ENCODE measurements at places on chromosomes 6 and 20.
A peak's percentile ranks its signal among the peaks of the same experiment; 100 is the strongest.

DNA sequence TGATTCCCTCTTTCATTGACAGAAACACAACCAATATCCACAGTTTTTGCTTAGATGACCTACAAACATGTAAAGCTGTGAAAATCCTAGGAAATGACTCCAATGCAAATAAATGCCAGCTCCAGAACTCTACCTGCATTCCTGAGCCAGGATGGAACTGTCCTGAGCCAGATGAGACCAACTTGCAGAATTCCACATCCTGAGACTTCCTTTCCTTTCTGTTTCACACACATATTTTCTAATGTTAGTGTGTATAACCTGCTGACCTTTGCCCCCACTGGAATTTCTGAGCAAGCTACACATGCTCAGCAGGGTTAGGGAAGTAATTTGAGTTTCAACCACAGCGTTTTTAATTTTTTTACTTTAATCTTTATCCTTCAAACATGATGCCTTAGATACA is 69.6 kb upstream of the ADGRF1 start:
- no peak for DNase-seq

GRCh38 chr6:158500016-158500735 is 59.7 kb upstream of the TMEM181 start:
- DNase-seq = no peak

- no peak for DNase-seq
Observed at GRCh38 chr6:101352316-101352715, 41.2 kb upstream of the GRIK2 start.

DNA sequence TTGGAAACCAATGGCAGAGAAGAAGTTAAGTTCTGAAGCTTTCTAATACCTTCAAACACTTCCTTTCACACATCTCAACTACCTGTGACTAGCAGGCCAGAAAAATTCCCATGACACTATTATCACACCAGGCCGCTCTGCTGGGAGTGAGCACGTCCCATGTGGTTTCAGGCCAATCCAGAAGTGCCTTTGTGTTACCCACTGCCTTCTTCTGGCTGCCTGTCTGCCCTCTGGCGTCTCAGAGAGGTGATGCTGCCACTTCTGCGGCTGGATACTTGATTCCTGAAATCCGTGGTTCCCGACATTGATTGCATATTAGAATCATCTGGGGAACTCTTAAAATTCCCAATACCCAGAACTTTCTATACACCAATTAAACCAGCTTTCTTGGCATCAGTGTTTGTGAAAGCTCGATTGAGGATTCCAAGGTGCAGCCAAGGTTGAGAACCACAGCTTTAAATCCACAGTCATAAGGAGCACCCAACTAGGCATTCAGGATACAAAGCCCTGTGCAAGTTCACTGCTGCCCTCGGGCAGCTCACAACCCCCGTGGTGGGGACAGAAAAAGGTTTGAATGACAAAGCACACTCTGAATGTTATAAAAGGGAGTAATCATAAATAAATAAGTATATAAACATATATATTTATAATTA is 65.6 kb downstream of the STMND1 start:
- DNase-seq = no peak

- DNase-seq = no peak
Observed at GRCh38 chr6:44575644-44576043, 188.1 kb downstream of the CDC5L start.

GRCh38 chr6:118931436-118931835 is 3.5 kb downstream of the MCM9 start:
- no peak for DNase-seq

GRCh38 chr6:31356216-31356945 is 598 bp downstream of the HLA-B start:
- DNase-seq = no peak

- no peak for DNase-seq
Observed at GRCh38 chr6:53029257-53029656, 34.2 kb upstream of the GSTA4 start.

DNA sequence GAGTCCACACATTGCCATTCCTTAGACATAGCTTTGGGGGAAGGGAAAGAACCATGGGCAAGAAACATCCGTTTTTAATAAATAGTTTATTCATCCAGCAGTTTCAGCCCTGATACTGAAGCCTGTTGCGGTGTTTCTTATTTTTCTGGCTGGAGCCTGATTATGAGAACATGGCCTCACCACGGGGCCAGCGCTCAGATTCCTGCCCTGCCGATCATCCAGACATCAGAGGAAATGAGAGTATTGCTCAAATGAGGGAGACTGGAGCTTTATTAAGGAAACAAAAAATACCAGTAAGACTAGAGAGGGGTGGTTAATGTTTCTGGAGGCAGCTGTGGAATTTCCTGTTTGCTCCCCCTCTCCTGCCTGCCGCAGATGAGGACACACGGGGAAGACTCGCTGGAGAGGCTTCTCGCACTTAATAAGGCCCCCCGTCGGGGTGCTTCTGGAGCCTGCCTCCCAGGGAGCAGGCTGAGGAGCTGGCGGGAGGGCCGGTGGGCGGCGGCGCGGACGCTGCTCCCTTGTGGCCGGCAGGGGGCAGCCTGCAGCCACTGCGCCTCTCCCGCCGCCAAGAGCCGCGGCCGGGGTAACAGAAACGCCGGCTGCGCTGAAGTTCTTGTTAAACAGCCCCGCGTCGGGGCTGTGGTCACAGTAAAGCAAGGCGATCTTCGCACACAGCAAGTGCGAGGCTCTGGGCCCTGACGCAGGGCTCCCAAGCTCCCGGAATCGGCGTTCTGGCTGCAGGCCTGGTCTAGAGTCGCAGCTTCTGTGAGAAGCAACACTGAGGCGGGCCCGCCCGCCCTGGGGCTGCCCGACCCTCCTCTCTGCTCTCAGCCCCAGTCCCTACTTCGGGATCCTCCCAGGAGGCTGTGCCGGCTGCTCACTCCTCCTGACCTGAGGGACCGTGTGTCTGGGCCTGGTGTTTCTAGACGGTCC is 17.5 kb downstream of the LEMD2 start:
- DNase-seq = peak; percentile 14

GRCh38 chr20:43723186-43723585 is 3.6 kb downstream of the GTSF1L start:
- DNase-seq = no peak

DNA sequence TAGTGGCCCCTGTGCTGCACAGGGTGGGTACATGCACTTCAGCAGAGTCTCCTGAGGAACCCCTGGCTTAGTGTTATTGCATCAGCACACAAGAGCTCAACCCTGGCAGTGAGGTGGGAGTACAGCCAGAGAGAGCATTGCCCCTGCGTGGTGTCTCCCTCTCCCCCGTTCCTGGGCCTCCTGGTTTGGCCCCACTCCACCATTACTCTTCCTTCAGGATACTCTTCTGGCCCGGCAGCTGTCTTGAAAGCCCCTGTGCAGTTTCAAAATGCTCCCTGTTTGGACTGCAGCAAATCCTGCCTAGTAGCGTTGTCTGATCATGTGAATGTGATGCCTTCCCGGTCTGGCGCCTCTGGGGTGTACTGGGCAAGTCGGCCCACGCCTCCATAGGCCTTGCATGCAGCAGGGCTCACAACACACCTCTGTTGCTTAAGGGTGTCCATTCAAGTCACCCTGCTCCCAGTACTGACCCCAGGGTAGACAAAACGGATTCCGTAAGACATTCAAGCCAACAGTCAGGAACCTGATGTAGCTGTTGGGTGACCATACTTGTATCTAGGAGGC is 32.1 kb downstream of the TXNDC5 start:
- DNase-seq = no peak

GRCh38 chr6:135817035-135817434 is 34.5 kb upstream of the PDE7B start:
- DNase-seq = no peak

- no peak for DNase-seq
Observed at GRCh38 chr20:23588434-23589403, 17.0 kb downstream of the CST9 start.

DNA sequence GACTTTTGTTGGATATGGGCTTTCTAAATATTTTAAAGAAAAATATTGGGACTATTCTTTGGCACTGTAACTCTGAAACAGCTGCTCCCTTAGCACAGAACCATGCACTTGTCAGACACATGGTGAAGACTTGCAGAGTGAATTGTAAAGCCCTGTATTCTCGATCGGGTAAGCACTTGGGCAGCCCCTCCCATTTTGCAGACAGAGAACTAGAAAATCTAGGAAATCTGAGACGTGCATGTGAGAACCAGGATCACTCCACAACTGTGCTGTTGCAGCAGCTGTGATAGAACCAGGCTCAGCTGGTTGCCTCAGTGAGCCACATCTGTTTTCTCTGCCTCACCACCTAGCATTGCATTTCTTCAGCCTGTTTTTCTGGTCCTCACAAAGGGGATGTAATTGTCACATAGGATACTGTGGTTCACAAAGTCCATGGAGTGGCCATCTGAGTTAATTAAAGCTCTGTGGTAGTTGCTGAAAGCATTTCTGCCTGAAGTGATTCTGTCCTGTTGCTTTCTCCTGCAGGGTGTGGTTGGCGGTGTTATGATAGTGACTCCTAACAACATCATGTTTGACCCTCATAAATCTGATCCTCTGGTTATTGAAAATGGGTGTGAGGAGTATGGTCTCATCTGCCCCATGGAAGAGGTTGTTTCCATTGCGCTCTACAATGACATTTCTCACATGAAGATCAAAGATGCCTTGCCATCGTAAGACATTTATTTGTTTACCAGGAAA is 71.8 kb upstream of the HINT3 start:
- no peak for DNase-seq

DNA sequence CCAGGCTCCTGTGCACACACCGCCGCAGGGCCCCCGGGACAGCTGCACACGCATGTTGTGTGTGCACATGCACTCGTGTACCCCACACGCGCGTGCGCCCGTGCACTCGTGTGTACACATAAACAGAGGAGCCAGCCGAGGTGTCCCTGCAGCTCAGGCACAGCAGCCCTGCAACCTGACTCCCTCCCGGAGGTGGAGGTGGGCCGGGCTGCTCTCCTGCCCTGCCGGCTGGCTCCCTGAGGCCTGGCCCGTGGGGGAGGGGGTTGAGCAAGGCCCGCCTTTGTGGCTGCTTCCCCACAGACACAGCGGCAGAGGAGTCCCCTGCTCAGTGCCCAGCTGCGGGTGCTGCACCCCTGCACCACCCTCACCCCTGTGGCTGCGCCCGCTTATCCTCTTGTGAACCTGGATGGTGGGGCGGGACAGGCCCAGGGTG is 624 bp downstream of the RBBP8NL start:
- DNase-seq = no peak

DNA sequence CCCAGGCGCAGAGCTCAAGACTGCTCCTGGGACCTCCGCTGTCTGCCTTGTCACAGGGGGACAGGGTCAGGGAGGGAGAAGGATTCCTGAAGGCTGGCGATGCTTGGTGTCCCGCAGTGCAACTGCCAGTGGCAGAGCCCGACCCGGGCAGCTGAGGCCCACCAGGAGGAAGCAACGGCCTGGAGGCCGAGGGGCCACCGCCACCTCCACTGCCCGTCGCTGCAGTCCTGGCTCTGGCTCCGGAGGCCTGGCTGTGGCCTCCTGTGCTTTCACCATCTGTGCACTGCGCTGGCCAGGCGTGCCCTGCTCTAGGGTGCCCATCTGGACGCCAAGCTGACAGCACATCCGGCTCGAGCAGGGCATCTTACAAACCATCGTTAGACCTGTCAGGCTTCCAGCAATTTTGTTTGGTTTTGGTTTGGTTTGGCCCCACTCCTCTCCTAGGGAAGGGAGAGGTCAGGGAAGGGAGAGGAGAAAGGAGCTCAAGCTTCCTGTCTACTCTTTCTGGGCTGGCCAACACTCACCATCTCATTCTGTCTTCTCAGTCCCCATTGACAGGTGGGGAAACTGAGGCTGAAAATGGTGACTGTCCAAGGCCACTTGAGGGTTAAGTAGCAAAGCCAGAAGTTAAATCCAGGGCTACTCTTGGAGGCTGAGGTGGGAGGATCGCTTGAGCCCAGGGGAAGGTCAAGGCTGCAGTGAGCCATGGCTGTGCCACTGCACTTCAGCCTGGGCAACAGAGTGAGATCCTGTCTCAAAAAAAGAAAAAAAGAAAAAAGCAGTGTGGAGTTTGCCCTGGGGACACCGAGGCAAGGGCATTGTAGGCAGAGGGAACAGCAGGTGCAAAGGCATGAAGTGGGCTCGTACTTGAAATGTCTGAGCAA is 37.7 kb upstream of the NOL4L start:
- no peak for DNase-seq

DNA sequence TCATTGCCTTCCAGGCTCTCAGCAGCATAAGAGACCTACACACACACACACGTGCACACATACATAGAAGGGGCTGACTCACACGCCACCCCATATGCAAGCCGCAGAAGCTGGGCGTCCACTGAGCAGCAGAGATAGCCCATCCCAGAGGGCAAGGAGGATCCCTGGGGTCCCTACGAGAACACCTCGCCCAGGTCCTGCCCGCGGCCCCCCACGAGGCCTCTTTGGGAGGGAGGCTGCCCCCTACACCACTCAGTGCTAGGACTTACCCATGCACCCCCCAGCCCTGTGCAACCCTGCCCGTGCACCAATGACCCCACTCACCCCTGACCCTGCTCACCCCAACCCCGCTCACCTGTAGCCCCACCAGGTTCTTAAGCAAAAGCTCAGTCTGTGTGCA is 20.6 kb upstream of the NTSR1 start:
- DNase-seq = no peak

DNA sequence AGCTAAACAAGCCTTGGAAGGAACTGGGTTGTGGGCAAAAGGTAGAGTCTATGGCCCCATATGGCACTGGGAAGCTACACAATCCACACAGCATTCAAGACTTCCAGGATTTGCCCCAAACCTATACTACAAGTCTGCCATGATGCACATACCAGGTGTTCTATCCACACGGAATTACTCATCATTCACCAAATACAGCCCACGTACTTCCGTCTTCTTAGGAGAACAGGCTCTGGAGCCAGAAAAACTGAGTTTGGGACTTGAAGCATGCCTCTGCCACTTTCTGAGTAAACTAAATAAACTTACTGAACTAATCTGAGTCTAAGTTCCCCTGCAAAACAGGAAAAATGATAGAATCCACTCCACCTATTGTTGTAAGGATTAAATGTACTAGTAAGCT is 28.6 kb downstream of the RIMS4 start:
- DNase-seq = no peak

All from T-helper 22 cell (primary cell).